SHP77 treated with DMSO at 0.1 percent for 48 hours (cell line): ENCODE measurements at places on chromosomes 7 and 10.

- no peak for DNase-seq
Measured at GRCh38 chr10:129404091-129404490, 63.0 kb upstream of the MGMT start.

DNA sequence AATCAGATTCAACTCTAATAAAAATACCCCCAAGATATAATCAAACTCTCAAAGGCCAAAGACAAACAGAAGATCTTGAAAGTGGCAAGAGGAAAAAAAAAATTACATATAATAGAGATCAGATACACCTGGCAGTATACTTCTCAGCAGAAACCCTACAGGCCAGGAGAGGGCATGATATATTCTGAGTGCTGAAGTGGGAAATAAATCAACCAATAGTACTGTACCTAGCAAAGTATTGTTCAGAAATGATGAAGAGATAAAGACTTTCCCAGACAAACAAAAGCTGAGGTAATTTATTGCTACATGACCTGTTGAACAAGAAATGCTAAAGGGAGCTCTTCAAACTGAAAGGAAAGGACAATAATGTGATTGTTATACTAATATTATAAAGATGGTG is 291.9 kb downstream of the SH2D4B start:
- no peak for DNase-seq

- no peak for DNase-seq
Measured at GRCh38 chr10:100567826-100568225, 32.1 kb downstream of the HIF1AN start.

DNA sequence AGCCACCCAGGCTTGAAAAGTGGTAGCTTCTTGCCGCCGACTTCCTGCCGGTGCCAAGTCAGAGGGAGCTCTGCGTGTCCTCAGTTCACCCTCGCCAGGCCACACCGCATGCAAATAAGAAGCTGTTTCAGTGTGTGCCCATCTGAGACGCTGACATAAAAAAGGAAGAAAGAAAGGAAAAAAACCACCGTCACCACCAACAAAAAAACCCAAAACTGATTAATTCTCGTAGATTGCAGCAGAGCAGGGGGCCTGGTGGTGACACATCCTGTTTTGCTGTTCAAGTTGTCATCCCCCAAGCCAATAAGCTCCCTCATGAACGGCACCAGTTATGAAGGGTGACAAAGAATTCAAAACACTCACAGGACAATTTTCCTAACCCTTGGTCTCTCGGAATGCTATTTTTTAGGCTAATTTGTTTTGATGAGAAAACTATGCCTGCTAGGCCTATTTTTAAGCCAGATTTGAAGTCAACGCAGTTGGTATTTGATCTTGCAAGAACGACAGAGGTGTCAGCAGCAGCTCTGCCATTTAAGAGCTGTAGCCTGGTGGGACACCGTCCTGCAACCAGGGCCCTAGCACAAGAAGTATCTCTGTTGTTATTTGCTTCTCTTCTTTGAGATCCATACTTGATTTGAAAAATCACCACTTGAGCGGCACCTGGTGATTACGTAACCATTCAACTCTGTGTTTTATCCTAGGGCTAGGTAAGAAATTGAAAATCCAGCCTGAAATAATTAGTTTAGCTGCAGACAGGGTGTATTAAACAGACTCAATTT is 145.6 kb downstream of the PFKFB3 start:
- no peak for DNase-seq

- no peak for DNase-seq
Measured at GRCh38 chr7:38902449-38902848, 6.5 kb downstream of the VPS41 start.

- no peak for DNase-seq
Measured at GRCh38 chr10:96667401-96667800, 52.9 kb downstream of the PIK3AP1 start.

DNA sequence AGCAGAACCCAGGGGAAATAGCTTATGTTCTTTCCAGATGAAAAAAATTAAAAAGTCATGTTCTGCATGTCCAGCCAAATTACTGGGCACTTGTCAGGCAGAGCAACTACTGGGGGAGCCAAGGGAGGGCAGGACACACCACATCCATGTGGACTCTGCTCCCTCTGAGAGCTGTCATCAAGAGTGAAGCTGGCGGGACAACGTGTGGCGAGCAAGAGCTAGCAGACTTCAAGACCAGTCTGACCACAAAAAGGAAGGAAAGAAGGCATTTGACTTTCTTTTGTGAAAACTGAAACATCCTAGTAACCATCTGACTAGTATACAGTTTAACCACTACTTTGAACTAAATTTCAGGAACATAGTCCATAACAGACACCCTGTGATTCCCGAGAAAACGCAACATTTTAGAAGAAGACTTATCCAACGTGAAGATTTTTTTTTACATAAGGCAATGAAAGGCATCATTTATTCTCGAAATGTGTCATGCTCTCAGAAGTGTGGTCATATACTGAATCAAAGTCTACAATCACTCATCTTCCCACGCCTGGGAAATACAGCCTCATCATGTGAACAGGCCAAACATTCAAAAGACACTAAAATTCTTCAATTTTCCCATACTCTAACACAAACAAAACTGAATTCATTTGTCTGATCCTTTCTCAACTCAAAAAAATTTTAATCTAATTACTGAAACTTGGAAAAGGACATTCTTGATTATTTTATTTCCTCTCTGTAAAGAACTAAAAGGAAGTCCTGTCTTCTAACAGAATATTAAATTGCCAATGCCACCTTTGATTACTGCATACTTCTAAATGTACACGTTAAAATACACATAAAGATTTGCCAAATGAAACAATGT is 15.5 kb downstream of the CYTH3 start:
- DNase-seq = no peak

GRCh38 chr7:139889186-139889871 is 60.3 kb downstream of the TBXAS1 start:
- DNase-seq = no peak

- no peak for DNase-seq
Measured at GRCh38 chr7:95066737-95067530, 159.5 kb downstream of the PPP1R9A start.

- no peak for DNase-seq
Measured at GRCh38 chr7:5472432-5473315, 49.0 kb upstream of the TNRC18 start.
